Effector CD4-positive, alpha-beta T cell (primary cell): ENCODE measurements at places on chromosomes 3 and 15.

DNA sequence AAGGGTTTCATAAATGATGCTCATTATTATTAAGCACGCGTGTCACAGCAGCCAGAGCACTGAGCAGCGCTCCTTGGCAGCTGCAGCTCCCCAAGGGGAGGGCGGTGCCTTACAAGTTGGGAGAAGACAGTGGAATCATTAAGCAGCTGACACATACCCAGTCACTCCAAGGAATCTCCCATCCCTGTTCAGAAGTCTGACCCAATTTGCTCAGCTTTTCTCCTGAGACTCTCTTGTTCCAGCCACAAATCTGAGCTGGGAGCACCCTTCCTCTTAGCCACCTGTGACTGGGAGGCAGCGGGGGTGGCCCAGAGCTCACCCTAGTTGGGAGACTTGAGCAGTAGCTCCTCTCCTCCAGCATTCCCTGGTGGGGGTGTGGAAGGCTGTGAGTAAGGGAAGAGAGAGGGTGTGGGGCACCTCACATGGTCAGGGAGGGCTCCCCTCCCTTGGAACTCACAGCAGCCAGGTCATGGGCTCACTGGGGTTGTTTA, 64.3 kb downstream of the DUT start:
- no peak for DNase-seq

DNA sequence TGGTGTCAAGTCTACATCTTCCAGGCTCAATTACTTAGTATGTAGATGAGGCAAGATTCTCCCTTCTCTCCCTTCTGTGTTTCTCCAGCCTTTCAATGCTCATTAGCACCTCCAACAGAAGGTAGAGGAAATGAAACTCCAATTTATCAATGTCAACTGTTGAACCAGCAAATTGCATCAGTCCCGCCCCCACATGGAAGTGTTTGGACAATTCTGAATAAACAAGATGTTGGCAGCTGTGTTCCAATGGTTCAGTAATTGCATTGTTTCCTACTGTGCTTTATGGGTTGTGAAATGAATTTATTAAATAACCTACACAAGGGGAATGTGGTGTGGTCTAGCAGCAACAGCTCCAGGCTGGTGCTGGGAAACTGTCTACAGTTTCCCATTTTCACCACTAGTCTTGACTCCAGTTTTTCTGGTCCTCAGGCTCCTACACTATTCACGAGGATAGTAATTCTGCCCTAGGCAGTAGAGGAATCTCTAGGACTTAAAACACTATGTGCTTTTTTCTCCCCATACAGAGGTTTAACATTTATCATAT, 91.9 kb downstream of the MB21D2 start:
- no peak for DNase-seq

DNA sequence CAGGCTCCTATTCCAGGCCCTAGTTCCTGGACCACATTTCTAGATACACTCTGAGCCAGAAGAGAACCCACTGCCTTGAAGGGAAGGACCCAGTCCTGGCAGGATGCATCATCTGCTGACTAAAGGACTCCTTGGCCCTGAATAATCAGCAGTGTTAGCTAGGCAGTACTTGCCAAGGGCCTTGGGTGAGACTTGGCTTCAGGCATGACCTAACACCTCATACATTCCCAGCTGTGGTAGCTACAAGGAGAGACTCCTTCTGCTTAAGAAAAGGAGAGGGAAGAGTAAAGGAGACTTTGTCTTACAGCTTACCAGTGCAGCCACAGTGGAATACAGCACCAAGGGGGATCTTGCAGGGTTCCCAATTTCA, 26.4 kb downstream of the PEAK1 start:
- DNase-seq: no peak

DNA sequence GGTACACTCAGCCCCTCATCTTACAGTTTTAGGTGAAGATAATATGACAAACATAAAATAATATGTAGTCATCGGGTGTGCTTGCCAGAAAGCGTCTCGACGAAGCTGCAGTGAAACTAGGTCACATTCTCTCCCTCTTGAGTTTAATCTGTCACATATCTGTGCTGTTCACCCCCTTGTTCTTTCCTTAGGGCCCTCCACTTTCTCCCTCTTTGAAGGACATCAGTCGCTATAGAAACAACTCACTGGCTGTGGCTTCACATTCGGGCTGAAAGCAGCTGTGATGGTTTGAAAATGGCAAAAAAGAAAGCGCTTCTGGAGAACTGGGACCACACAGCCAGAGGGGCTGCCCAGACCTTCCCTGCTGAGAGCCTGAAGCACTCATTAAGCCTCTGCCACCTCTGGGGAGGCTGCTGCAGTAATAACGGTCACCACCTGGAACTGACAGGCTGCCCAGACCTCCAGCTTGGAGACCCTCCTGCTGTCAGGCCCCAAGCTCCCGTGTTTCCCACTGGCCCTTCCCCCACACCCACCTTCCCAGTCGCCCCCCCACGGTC, 50.3 kb downstream of the ABTB1 start:
- DNase-seq: no peak

DNA sequence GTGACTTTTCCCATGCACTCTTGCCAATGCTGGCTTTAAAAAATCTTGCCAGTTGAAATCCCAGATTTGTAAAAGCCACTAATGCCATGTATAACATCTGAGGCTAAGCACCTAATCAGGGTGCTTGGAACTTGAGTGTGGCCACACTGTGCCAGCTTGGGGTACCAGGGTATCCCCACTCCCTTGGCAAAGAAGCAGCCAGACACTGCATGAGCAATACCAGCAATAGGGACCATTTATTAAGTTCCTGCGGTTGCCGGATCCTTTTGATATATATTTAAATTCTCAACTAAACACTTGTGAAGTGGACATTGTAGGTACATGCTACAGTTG, 2.2 kb upstream of the RHCG start:
- DNase-seq: no peak

DNA sequence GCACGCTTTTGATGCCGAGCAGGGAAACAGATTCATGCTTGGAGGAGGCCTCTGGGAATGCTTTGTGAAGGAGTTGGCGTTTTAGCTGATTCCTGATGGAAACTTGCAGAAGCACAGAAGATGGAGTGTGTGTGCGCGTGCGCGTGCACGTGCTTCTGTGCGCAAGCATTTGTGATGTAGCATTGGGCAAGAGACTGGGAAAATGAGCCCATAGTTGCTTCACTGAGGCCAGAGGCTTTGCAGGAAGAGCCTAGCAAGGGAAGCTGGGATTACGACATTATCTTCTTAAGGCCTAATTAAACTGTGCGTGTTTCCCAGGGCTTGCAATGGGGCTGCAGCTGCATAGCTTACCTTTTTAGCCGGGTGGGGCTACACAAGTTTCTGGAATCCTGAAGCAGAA, 18.1 kb upstream of the AGBL1 start:
- no peak for DNase-seq

DNA sequence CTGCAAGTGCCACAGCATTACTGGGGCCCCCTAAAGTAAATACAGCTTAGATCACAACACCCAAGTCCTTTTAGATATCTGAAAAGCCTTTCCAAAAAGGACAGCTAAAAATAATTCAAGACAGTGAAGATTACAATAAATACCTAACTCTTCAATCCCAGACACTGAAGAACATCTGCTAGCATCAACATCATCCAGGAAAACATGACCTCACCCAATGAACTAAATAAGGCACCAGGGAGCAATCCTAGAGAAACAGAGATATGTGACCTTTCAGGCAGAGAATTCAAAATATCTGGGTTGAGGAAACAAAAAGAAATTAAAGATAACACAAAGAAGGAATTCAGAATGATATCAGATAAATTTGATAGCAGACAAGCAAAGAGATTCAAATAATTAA, 71.7 kb upstream of the TTC14 start:
- DNase-seq: no peak

DNA sequence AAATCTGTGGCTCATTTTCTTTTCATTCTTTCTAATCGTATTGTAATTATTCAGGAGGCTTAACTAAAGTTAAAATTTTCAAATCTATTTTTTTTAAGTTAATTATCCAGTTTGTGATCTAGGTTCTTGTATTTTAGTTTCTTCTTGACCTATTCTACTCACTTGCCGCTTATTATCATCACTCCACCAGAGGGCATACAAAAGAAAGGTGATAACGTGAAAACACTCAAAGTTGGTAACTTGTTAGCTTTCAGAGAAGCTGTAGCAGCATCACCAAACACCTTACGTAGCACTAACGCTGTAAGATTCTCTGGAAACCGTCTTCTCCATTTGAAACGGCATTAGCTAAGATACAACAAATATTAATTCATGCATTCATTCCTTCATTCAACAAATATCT, 4.8 kb downstream of the GNB4 start:
- DNase-seq: no peak

DNA sequence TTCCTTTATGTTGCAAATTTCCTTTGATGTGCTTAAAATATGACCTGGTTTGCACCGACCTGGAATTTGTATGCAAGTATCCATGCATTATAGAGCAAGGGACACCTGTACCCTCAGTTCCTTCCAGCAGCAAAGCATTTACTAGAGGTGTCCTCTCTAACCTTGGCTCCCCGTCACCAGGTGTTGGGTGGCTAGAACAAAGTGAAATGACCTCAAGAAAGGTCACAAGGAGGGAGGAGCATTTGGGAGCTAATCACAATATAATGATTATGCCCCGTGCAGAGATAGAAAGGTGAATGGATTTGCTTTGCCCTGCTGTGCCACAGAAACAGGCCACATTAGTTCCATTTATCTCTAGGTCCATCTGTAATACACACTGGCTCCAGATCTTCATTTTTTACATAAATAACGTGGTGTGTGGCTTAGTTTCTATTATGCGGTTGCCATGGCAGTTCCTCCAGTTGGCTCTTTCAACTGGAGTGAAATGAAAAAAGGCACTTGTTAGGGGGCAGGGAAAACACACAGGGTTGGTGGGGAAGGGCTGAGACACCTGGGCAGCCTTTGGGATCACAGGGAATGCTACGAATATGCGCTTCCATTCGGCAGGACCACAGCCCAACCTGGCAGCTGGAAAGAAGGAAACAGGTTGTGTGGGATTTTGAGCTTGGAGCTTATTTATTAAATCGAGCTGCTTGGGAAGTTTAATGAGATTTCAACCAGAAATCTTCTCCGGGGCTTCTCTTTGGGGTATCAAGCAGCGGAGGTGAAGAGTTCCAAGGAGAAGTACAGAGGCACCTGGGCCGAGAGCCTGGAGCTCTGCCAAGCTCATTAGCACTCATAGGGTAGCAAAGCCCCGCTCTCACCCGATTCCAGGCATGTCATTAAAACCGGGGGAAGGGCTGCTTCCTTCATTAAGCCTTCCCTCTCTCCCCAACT, 233.5 kb upstream of the ST8SIA2 start:
- no peak for DNase-seq
